ENCODE measurements at places on chromosomes 6 and 20.

GRCh38 chr20:39358052-39358451 is 395.9 kb downstream of the DHX35 start:
- DNase-seq, result no peak

DNA sequence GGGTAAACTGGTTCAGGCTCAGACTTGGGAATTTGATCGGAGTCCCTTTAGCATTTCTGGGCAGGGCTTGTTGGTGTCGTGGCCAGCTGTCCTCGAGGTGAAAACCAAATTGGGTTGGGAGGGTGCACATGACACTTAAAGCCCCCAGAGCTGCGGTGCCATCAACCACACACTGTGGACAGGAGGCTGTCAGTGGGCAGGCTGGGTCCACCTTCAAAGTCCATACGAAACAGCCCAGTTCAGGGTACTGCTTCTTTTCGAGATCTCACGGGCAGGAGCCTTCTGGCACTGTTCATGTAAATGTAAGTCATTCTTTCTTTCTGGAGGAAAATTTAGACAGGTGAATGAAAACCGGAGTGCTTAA is 7.0 kb downstream of the SYNJ2 start:
- no peak for DNase-seq

DNA sequence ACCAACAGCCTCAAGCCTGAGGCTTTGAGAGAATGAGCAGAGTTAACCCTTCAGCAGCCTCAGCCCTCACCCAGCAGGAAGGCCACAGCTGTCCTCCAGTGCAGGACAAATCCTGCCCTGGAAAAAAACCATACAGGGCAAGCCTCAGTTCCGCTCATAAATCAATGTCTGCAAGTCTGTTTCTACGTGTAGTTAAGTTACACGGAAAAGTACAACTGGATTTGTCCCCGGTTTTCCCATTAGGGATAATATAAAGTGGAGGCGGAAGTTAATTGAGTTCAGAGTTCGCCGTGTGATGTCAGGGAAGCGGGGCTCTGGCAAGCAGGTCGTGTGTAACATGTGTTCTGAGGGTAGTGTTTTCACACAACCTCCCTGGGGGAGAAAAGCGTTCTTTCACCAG is 44.2 kb upstream of the EYA2 start:
- DNase-seq, result no peak

- DNase-seq, result no peak
Measured at GRCh38 chr6:141309295-141309694, 823.4 kb upstream of the GJE1 start.

- no peak for DNase-seq
Measured at GRCh38 chr6:138037009-138037504, 70.2 kb downstream of the PERP start.

GRCh38 chr6:46072866-46073265 is 56.9 kb upstream of the ENPP4 start:
- DNase-seq, result no peak

DNA sequence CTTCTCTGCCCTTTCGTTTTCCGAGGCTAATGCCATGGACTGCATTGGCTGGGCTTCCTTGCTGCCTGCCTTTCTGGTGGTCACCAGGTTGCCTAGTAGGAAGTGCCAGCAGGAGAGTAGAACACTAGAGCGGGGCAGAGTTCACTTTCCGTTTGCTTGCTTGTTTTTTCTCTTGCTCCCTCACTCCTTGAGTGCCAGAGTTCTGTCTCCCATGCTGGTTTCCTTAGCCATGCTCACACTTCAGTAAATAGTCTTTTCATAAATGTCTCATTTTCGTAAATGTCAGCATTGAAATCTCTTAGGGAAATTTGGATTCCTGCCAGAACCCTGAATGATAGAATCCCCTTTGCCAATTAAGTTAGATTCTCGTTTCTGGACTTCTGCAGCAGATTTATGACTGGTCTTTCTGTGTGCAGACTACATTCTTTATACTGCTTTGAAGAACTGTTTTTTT is 63.9 kb downstream of the FAM83B start:
- DNase-seq, result peak; percentile 15

DNA sequence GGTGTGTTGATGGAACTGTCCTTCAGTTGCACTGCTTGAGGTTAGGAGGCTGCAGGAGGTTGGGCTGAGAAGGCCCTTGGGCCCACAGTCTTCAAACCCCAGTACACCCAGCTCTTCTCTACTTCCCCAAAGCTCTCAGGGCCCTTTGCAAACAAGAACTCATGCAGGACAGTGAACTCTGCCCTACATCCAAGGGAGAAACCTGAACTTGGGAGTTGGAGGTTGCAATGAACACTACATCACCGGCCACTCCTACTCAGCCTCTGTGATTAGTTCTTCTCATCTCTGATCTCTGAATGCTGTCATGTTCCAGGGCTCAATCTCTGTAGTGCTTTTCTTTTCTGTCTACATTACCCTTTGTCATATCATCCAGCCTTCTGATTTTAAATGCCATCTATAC is 148.5 kb upstream of the PDE7B start:
- DNase-seq, result no peak

DNA sequence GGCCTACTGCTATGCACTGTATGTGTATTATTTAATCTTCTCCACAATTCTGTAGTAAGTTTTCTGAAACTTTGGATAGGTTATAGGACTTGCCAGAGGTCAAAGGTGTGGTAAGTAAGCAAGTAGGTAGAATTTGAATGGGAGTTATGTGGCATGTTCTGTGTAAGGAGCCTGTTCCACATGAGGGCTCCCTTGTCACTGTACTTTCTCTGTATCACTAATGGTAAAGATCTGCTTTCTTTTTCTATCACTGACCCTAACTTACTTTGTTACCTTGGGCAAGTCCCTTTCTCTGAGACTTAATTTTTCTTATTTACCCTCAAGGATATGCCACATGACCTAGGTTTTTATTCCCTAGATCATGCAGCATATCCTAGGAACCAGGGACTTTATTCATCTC is 50.3 kb downstream of the EIF2S2 start:
- DNase-seq, result no peak

GRCh38 chr6:159691133-159691962 is 1.7 kb downstream of the SOD2 start:
- DNase-seq, result peak; percentile 95

- DNase-seq, result no peak
Measured at GRCh38 chr6:170113141-170113540, 177.7 kb downstream of the DLL1 start.

DNA sequence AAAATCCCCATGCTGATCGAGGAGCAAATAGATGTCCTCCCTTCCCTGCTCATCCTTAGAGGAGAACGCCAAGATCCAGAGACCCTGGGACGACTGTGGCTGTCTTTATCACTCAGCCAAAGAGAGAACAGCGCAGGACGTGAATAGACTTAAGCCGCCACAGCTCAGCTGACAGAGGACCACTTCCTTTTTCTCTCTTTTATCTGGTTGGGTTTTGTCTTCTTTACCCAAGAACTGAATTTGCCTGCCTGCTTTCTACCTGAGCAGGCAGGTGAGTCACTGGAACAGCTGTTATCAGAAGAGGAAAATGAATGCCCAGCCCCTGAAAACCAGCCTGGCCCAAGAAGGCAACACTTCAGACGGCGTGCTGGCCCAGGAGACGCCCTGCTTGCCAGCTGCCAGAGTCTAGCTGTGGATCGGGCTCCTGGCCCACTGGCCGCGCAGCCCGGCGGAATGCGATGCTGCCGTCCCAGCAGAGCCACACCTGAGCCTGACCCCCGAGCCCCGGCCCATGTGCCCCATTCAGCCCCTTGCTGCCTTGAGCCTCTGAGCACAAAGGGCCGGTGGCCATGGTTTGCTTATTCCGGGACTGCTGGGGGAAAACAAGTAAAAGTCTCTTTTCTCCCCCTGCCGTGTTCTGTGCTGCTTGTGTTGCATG is 82.1 kb downstream of the TCP11 start:
- no peak for DNase-seq

DNA sequence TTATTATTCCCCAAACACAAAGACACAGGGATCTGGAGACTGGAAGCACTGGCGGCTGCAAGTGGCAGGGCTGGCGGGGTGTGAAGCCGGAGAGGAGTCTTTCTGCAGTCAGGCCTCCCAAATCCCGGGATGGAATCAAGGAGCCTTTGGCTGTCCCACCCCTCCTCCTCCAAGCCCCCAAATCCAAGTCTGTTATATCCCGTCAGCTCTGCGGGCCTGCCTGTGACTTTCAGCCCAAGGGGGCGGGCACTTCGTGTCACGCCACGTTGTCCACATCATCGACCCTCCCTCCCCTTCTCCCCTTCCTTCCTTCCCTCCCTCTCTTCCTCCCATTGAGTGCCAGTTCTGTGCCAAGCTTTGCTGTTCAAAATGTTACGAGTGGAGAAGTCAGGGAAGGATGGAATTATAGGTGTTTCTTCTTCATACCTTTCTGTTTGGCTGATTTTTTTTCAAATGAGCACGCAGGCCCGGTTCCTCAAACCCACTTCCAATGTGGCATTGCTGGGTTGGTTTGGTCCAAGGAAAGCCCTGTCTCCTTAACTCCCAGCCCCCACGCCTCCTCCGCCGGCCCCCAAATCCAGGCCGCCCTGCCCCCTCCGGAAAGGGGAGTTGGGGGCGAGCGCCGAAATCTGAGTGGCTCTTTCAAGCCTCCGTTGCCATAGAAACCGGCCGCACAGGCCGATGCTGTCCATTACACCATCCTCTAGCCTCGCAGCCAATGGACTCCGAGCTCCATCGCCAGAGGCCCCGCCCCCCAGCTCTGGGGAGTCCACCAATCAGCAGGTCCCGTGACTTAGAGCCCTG is 12.7 kb downstream of the ZCCHC3 start:
- peak; percentile 100 for DNase-seq

DNA sequence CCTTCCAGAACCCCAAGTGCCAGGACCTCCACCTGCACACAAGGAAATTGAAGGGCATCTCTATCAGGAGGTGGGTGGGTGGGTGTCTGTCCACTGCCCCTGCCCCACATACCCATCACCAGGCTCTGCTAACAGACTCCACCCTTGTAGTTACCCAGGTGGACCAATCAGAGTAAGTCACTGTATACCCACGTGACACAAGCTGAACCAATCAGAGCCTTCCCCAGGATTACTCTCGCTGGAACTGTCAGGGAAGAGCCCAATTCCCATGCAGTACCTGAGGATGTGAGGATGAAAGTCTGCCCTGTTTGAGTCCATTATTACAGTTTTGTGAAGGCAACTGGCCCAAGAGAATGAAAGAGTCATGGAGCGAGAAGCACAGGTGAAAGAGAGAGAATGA is 4.2 kb downstream of the OCSTAMP start:
- DNase-seq, result no peak
